Stimulated activated CD8-positive, alpha-beta memory T cell treated with anti-CD3 and anti-CD28 coated beads, Interleukin-15, amount 100 ng/mL, for 24 hours (primary cell): ENCODE measurements at places on chromosomes 5 and 9.

DNA sequence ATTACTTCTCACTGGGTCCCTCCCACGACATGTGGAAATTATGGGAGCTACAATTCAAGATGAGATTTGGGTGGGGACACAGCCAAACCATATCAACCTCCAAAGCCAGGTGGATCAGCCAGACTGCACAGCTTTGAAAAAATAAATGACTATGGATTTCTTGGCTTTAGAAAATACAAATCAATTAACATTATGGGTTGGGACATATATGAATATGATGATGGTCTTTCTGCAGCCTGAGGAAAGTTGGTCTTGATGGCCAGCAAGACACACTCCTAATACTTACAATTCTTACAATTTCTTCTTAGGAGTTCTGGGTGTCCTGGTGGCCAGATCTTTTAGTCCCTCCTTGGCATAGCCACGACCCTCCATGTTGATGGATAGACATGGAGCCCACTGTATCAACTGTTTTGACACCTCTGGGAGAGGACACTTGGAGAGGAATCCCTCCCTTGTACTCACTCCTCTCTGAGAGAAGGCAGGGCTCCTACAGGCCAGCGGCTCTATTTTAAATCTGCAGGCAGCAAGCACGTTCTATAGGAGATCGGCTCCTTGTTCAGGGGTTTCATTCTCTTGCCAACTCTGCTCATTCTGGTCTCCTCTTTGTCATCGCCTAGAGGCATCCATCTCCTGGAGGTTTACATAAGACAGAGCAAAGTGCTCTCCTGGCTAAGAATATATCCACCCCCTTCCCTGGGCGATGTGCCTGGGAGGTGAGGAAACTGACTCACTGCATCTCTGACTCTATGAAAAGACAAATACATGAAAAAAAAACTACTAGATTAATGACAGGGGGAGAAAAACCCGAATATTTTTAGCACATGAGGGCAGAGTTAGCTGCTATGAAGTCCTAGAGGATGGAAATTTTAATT is 145.9 kb downstream of the CARTPT start:
- no peak for DNase-seq

DNA sequence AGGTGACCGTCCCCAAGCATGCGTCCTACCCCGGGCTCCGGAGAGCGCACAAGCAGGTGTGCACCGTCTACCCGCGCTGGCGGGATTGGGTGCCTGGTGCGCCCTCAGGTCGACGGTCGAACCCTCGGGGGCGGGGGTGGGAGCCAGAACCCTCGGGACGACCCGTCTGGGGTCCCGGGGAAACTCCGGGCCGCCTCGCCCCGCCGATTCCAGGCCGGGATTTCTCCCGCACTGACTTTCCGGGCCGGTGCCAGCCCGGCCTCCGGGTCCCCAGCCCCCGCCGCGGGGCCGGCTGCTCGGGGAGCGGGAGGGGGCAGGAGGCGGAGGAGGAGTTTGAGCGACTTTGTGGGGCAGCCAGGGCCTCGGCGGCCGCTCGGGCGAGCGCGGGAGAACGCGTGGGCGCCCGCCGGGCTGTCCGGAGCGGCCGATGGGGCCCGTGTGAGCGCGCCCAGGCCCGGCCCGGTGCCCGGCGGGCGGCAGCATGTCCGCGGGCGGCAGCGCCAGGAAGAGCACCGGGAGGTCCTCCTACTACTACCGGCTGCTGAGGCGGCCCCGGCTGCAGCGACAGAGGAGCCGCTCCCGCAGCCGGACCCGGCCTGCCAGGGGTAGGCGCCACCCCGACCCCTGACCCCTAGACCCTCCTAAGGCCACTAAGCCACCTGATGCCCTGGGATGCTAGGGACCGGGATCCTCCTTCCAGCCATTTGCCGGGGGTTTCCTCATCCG is at the start of gene DAB2IP:
Gene DAB2IP, plus strand, starts transcription at position 340 of the 726 bp plus-strand sequence. Its CDS starts 142 bp downstream, at position 482.
- no peak for DNase-seq

- DNase-seq = no peak
These were observed 356.3 kb downstream of the MAT2B start for GRCh38 chr5:163861670-163862069.

GRCh38 chr9:136880651-136881050 is 5.7 kb upstream of the TRAF2 start:
- DNase-seq = no peak

DNA sequence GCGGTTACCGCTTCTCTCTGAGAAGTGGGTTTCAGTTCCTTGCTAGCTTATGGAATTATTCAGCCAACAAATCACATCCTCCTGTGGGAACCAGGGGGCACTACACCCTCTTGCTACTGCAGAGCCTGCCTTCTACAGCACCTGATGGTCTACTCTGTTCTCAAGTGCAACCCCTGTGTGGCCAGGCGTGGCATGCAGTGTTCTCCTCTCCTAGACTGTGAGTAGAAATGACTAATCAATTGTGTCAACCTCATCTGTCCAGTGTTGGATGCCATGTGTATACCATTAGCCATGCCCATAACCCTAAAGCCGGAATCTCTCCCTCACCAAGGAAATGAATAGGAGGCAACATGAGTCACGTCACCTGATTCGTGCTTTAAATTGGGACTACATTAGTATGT is 117.2 kb upstream of the LIFR start:
- DNase-seq = no peak

DNA sequence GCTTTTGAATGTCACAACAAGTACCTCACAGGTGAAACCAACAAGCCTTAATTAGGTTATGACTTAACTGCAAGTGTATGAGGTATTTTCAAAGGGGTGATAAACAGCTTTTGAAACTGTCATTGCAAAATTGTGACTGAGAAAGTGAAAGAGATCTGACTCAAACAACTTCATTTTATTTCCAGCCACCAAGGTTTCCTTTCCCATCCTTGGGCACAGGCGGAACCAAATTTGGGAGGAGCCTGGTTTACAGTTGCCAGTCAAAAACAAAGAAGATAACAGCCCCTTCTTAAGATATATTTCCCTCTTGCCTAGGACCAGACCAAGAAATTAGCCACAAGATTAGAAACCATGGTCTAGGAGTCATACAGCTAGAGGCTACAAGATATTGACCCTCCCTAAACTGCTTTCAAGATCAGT is 417.1 kb downstream of the CSNK1G3 start:
- DNase-seq = no peak

- DNase-seq = no peak
These were observed 11.8 kb upstream of the SLC9A3 start for GRCh38 chr5:535846-536698.

DNA sequence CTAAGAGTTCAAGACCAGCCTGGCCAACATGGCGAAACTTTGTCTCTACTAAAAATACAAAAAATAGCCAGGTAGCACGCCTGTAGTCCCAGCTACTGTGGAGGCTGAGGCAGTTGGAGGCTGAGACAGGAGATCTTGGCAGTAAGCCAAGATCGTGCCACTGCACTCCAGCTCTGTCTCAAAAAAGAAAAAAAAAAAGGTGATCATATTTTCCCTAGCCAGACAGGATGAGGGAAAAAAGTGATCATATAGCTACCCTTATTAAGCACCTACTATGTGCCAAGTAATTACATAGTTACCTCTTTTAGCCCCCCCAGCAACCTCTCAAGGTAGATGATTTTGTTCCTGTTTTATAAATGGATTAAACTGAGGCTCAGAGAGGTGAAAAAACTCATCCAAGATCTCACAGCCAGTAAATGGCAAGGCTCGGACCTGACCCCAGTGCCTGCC is 18.1 kb upstream of the RPL26L1 start:
- DNase-seq = no peak

DNA sequence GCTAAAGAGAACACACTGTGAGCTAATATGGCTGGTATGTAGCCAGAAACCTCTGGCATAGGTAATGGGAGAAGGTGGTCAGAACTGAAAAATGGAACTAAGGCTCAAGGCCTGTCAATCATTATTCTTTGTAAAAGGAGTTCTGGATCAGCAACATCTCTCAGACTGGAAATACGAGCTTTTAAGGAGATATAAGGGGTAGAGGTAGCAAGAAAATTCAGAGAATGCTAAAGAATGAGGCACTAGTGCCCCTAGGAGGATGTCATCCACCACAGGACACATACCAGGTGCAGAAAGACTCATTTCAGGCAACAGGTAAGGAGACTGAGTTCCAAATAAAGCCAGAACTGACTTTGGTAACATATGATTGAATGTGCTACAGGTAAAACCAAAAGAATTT is 18.9 kb upstream of the MOCS2 start:
- no peak for DNase-seq

DNA sequence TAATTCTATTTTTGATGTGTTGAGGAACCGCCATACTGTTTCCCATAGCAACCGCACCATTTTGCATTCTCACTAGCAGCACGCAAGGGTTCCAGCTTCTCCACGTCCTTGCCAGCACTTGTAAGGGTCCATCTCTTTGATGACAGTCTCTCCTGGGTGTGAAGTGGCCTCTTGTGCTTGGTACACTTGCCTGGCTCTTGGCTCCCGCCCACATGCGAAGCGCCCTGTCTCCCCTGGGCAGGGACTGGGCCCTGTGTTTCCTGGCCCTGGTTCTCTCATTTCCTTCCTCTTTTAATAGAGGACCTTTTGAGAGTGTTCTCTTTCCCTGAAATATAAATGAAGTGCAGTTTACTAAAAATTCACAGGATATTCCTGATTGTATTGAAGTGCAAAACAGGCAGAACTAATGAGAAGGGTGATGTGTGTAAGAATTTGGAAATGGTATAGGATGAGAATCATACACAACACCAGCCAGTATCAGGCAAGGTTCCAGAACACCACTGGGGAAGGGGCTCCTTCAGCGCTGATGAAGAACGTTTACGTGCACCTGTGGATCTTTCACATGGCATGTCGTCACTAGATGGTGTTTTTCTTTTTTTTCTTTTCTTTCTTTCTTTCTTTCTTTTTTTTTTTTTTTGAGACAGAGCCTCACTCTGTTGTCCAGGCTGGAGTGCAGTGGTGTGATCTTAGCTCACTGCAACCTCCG is 73.0 kb downstream of the EHMT1 start:
- no peak for DNase-seq

GRCh38 chr9:90037146-90037797 is 432.5 kb downstream of the GADD45G start:
- DNase-seq = no peak

DNA sequence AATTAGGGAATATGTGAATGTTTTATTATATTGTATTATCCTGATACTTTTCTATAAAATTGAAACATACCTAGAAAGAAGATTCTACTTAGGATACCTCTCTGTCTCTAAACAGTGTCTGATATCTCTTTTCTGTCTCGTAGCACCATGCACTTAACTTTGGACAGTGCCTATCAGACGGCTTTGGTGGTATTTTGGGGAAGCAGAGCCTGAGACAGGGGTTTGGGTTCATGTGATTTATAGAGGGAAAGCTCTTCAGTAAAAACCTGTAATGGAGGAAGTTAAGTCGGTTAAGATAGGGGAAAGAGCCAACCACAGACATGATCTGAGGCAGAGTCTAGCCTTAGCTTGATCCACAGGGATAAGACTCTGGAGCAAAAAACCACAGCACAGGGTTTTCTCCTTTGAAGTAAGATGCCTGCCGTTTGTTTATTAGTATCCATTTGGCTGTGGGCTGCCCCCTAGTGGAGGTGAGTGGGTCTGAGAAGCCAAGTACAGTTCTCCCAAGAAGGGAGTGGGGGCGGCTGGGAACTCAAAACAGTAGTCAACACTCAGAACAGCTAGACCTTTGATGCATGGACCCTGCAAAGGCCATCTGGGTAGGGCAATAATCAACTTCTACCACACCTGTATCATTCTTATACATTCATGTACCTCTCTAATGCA is 141.2 kb upstream of the ASTN2 start:
- DNase-seq = no peak

DNA sequence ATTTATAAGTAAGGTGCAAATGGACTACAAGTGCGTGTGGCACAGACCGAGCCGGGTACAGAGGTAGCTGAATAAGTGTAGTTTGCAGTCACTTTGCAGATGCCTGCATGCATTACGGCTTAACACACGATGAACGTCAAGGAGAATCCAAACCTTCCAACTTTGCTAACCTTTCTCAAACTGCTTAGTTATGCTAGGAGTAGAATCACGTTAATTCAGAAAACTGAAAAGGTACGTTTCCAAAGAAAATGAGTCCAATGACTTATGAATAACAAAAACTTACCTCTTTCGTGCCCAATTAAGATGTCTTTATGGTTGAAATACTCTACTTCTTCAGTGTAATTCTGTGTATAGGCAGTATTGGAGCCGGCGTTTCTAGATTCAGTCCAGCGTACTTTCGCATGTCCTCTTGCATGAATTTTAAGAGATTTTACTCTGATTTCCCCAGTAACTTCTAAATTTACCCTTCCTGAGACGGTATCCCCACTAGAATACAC is 539 bp downstream of the ARRDC3 start:
- DNase-seq = no peak

GRCh38 chr9:38016375-38017135 is 52.5 kb downstream of the SHB start:
- DNase-seq = no peak

DNA sequence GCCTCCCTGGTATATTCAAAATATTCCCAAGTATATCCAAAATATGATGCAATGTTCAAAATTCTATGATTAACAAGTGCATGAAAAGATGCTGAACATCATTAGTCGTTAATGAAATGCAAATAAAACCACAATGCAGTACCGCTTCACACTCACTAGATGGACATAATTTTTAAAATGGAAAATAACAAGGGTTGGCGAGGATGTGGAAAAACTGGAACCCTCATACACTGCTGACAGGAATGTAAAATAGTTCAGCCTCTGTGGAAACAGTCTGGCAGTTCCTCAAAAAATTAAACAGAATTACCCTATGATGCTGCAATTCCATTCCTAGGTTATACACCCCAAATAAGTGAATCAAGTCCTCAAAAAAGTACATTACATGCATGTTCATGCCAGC is 36.1 kb upstream of the MYOT start:
- DNase-seq = no peak

GRCh38 chr9:69759021-69759420 is 790 bp downstream of the PTAR1 start:
- no peak for DNase-seq

DNA sequence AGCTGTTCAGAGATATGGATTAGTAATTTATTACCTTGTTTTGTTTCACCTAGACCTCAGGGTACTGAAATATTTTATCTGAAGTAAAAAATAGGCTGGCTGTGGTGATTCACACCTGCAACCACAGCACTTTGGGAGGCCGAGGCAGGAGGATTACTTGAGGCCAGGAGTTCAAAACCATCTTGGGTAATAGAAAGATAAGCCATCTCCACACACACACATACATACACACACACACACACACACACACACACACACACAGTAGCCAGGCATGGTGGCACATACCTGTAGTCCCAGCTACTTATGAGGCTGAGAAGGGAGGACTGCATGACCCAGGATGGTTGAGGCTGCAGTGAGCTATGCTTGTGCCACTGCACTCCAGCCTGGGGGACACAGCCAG is 3.7 kb downstream of the ANXA2R start:
- DNase-seq = no peak

- DNase-seq = no peak
These were observed 15.9 kb downstream of the PCDHAC2 start for GRCh38 chr5:140982083-140982716.
